Head of caudate nucleus (tissue), 42 donors: ENCODE measurements at places on chromosomes 7 and 10.

- DNase-seq: no peak
Measured at GRCh38 chr7:47654672-47655298, 72.9 kb upstream of the TNS3 start.

GRCh38 chr7:44498230-44498954 is 7.9 kb upstream of the NUDCD3 start:
- DNase-seq: no peak

GRCh38 chr7:25559581-25560367 is 331.5 kb upstream of the NPVF start:
- DNase-seq: no peak

DNA sequence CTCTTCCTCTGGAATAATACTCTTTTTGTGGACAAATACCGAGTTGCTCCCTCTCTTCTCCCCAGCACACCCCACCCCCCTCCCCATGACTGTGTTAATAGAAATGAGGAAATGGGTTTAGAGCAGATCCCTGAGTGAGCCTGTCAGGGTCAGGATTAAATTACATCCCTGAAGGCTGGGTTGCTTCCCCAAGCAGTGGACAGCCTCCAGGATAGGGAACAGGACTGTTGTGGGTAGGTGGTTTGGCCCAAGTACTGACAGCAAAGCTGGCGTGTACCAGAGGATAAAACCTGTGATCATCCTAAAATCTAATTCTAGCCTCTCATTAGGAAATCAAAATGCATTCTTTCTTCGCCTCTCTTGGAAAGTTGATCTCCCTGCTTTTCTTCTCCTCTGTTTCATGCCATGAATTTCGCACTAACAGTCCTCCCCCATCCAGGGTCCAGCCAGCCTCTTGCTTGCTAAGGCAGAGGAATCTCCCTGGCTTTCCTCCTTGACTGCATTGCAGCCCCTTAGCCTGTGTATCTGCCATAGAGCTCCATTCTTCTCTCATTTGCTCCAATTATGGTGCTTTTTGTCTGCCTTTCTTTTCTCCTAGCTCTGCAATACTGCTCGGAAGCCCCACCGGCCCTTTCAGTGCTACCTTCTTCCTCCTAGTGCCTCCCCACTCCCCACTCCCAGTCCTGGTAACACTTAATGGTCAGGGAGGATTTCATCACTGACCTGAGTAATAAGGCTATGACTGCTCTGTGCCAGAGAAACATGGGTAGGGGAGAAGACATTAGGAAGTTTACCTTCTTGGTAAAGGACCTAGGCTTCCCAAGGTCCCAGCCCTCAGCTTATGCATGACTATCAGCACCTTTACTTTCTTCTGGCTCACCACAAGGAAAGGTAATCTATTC is 8.4 kb downstream of the LRRC4 start:
- DNase-seq: no peak

DNA sequence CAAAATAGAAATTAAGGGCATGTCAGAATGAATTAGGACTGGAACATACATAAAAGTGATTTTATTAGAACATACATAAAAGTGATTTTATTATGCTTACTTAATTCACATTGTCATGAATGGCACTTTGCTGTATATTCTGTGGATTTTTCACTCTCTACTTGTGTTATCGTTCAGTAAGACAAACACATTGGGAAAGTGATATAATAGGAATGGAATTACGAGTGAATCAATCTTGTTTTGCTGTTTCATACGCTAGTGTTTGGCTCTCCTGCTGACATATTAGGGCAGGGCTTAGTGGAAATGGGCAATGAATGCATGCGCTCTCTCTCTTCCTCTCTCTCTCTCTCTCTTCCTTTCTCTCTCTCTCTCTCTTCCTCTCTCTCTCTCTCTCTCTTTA is 561.1 kb downstream of the ACTR3B start:
- no peak for DNase-seq

- DNase-seq: peak; percentile 84
Measured at GRCh38 chr7:33903791-33904680, 1.3 kb upstream of the BMPER start.

DNA sequence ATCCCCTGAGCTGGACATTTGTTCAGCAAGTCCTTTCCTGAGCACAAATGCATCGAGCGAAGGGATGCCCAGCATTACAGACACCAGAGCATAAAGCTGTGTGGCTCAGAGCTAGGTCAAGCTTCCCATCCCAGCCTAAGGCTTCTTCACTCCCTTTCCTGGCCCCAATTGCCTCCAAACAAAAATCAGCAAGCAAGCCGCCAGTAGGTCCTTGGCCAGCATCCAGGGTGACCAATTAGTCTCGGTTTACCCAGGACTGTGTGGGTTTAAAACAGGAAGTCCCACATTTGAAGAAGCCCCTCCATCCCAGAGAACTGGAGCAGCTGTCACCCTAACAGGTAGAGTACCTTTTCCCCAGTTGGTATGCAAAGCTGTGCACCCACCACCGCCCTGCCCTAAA is 51.2 kb downstream of the PRKAG2 start:
- no peak for DNase-seq

GRCh38 chr10:1661859-1662437 is 75.4 kb downstream of the ADARB2 start:
- DNase-seq: no peak

DNA sequence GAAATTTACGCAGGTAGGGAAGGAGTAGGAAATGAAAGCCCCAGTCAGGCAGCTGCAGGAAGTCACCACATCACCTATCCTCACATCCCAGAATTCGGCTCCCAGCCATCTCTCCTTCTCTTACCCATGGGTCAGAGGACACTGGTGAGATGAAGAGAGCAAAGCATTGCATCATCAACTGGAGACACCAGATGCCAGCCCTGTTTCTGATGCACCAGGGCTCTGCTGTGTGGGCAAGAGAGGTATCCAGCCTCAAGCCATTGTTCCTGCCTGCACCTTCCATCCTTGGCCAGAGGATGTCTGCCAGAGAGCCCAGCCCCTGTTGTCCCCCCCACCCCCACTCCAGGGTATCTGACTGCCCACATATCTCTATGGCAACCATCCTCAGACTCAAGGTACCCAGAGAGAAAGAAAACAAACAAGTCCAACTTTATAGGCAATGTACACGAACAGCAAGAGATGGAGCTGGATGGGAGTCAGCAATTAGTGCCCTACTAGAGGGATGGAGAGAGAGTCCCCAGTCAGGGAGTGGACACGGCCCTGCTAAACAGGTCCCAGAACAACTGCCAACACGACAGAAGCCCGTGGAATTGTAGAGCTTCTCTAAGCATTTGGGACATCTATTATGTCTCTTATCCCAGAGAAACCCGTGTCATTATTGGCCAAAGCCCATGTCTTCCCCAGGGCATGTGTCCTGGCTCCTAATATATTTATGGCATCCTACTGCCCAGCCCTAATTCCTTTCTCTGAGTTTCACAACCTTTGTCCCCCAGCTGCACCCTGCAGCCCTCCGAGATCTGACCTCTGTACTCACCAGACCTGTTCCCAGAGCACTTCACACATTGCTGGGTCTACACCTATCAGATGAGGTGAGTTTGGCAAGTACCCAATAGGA is 2.8 kb downstream of the CAMK2G start:
- no peak for DNase-seq

DNA sequence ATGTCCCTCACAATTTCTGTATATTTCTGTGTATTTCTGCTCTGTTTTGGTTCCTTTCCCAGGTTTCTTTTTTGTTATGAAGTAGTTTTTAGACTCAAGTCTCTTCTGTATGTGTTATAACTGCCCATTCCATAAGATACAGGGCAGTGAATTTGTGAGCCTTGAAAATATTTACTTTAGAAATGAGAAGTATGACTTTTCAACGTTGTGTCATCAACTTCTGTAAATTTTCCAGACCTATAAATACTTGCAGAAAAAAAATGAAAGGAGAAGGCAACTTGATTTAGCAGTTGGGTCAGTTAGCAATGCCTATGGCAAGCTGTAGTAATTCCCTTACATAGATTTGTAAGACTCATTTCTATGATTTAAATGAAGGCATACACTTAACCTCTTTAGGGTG is 11.5 kb downstream of the EGFR start:
- DNase-seq: no peak

GRCh38 chr7:143510854-143511592 is 33.4 kb downstream of the TAS2R41 start:
- DNase-seq: no peak

DNA sequence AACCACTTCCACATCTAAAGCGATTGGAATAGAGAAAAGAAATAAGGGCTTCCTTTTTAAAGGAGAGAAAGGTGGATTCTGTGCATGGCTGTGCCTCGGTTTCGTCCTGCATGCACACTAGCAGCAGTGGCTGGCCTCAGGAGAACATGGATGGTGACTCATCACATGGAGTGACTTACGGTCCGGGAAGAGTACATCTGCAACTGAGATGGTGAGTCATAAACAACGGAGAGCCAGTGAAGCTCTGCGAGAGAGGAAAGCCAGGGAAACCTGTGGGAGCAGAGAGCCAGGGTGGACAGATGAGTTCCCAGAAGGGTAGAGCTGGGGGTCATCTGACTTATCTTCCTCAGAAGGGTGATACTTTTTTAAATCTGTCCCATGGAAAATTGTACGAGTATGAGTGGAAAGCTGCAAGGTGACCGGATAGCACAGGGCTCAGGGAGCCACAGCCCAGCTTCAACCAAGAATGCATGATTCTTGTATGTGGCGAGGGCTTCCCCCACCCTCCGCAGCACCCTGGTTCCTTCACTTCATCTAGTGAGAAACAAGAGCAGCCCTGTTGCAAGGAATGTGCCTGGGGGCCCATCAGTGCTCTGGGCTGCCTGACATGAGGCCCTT is 259.1 kb downstream of the KLF6 start:
- no peak for DNase-seq

DNA sequence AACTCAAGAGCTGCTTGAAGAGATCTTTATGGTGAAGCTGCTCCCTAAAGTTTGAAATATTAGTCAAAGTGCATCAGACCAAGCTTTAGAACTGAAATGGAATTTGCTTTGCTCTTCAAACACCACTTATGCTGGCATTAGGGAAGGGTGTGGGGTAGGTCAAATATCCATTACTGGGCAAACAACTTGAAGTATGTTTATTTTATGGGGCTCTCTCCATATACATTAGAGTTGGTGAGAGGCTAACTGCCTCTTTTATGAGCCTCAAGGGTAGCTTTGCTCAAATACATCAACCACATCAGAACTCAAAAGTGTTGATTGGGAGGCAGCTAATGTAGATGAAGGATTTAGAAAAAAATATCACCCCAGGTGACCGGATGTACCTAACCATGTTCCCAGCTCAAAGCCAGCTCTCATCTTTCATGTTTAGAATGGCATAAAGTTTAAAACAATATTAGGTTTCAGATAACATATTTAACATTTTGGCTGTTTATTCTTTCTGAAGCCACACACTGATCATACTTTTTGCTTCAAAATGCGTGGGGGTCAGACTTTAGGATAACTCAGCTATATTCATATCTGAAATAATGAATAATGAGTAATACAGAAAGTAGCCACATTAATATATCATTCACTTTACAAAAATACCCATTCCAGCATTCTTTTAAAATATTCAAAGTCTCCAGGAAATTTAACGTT is 318.6 kb downstream of the PTEN start:
- DNase-seq: no peak

GRCh38 chr10:84429926-84430520 is 101.6 kb downstream of the CCSER2 start:
- peak; percentile 72 for DNase-seq

- DNase-seq: no peak
Measured at GRCh38 chr7:24720283-24720682, 37.0 kb downstream of the GSDME start.

- no peak for DNase-seq
Measured at GRCh38 chr7:89264126-89264525, 468.6 kb upstream of the TEX47 start.

- DNase-seq: no peak
Measured at GRCh38 chr7:140060243-140060630, 2.5 kb downstream of the PARP12 start.

- no peak for DNase-seq
Measured at GRCh38 chr10:78231939-78232338, 198.3 kb downstream of the RPS24 start.

DNA sequence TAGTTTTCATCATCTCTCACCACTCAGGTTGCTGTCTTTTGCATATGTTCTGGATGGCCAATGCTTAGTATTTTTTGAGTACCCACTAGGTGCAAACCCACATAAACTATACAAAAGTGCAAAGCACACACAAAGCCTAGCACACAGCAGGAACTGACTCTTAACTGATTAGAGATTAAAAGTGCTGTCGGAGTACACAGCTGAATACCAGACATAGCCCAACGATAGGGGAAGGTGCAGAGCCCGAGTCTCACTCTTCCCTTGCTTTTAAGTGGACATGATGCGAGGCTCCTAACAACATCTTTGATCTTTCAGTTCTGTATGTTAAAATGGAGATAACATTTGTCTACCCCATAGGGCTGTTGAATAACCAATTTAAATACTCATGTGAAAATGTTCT is 90.8 kb downstream of the DPY19L1 start:
- no peak for DNase-seq
